ENCODE measurements at places on chromosomes 13 and 19.

- ATAC-seq: no peak
Measured at GRCh38 chr13:104798486-104798885, 1732.3 kb upstream of the SLC10A2 start.

DNA sequence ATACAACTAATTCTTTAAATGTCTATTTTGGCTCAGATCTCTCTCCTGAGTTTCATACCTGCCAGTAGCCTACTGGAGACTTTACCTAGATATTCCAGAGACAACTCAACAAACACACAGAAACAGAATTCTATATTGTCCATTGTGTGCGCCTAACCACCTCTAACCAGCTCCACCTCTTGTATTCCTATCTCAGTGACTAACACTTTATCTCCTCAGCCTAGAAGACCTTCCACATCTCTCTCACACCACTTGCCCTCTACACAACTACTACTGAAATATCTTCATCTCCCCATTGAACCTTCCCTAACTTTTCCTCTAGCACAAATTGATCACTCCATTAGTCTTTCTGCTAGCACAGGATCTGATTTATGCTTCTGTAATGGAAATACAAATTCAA, 6.7 kb downstream of the VWA8 start:
- no peak for ATAC-seq

- no peak for ATAC-seq
Measured at GRCh38 chr13:71593566-71593965, 273.4 kb downstream of the DACH1 start.

DNA sequence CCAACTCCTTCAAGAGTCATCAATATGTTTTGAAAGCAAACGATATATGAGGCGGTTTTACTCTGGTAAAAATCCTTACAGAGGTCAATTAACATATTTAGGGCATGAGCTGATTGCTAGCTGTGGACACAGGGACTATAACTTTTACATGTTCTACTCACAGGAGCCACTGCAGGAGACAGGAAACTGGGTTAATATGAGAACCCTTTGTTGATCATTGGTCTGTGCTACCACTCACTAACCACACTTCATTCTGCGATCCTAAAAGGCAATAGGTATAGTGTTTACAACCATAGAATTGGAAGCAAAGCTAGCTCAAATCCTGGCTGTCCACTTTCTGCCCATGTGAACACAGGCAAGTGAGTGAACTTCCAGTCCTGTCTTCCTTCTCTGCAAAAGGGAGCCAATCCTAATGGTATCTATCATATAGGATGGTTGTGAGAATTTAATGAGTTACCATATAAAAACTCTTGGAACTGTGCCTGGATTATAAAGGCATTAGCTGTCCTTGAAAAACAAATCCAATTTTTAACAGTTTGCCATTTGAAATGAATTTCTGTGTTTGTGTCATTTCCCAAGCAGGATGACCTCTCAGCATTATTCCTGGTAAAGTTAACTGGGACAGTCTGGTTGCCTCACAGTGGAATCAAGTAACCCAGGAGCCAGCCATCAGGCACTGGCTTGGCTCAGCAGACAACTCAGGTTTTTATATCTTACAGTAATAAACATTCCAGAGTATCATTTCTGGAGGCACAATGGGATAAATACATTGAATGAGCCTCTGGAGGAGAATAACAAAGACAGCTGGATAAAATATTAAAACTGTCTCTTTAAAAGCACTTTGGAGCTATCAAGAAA, 29.8 kb upstream of the RAP2A start:
- no peak for ATAC-seq

GRCh38 chr19:50365434-50366306, at the start of gene NAPSA:
NAPSA (minus strand) TSS chr19:50365639; CDS start chr19:50365621, 18 bp downstream.
- no peak for ATAC-seq

GRCh38 chr13:32639502-32640105, 53.4 kb downstream of the PDS5B start:
- ATAC-seq: peak; percentile 64

- ATAC-seq: no peak
Measured at GRCh38 chr19:13960863-13961784, 8.8 kb downstream of the DCAF15 start.

GRCh38 chr19:7226739-7227138, 67.5 kb downstream of the INSR start:
- ATAC-seq: no peak

DNA sequence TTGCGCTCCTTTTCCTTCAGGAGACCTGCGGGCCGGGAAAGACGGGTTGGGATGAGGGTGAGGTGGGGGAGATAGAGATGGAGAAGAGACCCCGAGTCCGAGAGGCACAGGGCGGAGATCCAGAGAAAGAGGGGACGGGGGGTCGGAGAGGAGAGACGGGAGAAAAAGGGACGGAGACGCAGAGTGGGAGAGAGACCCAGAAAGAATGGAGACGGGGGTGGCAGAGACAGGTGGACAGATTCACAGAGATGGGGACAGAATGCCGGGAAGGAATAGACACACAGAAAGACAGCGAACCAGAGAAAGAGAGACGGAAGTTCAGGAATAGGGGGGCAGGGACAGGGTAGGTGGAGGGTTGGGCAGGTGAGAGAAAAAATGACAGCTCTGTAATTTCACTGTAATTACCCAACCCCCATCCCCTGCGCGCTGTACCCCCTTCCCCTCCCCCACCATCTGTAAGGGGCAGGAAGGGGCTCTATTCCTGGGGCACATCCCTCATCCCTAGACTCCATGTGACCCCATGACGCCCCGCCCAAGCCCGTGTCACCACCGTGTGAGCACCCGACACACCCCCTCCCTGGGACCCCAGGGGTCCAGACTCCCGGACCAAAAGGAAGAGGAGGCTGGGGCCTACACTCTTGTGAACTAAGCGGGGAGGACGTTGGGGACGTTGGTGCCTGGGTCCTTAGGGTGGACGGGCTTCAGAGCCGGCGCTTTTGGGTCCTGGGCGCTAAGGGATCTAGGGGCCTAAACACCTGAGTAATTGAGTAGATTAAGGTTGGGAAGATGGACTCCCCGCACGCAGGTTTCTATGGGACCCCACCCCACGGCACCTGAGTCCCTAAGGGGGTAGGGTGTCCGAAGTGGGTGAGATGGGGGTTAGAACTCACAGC, 967 bp downstream of the DBP start:
- no peak for ATAC-seq

DNA sequence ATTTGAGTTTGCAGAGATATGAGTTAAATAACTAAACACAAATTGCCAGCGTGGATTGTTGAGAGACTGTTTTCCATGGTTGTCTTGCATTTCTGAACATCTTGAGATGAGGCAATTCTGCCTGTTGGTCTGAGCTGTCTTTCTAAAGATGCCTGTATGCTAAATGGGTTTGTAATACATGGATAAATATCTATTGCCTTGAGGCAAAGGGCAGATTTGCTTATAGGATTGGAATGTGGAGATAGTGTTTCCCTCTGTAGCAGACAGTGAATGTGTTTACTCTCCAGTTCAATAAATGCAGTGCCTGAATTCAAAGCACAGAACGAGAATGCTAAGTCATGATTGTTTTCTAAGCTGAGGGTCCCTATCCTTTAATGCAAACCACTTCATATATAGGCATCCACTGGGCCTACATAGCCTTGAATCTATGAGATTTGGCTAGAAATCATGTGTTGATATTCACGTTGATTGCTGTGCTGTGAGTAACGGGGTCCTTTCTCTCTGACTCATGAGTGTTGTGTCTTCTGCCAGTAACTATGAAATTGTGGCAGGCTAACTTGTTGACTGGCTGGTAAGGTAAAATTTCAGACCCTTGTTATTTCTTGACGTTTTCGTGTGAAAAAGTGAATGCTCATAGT, 2554.8 kb downstream of the PCDH9 start:
- ATAC-seq: no peak

DNA sequence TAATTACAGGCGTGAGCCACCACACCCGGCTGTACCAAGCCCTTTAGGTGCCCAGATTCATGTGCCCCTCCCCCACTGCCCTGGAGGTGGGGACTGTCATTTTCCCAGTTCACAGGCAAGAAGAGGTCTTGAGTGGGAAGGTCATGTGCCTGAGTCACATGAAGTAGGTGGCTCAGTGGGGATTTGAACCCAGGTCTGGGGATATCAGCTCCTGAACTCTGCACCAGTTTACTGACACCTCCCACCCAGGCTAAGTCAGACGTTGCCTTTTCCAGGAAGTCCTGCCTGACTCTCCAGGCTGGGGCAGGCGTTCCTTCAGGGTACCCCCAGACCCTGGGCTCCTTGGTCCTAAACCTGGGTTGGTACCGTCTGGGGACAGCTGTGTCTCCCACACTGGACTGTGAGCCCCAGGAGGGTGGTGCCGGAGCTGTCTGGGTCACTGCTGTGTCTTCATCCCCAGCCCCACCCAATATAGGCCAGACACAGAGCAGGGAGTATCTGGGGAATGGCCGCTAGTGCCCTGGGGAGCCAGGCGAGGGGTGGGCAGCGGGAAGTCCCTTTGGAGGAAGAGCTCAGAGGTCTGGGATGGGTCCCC, 8.6 kb downstream of the VASP start:
- peak; percentile 19 for ATAC-seq

DNA sequence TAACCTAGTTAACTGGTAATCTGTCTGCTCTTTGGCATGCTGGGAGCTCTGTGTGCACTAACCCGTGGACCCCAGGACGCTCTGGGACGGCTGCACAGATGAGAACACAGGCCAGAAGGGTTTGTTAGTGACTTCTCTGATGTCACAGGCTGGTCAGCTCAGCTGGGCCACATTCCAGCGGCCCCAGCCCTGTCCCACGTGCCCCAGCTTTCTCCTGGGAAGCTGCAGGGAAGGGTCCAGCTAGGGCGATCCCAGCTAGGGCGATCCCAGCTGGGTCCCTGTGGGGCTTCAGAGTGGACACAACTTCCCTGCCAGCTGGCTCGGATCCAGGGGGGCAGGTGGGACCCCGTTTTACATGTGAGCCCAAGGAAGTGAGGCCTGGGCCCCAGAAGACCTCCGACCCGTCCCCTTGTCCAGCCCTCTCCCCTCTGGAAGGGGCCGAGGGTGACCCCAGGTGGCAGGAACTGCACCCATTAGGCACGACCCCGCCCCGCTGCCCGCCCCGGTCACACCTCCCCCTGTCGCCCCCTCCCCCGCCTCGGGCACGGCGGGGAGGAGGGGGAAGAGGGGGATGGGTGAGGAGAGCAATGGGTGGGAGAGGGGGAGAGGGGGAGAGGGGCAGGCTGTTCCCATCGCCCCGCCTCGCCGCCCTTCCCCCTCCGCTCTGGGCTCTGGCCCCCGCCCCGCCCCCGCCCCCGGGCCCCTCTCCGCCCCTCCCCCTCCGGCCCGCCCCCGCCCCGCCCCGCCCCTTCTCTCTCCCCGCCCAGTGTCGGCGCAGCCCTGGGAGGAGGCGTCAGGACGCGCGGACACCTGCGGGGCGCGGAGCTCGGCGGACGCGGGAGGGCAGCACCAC, 75.2 kb upstream of the MCF2L start:
- peak; percentile 58 for ATAC-seq

GRCh38 chr19:58277197-58277596, 1.6 kb upstream of the ZNF8 start:
- ATAC-seq: no peak

DNA sequence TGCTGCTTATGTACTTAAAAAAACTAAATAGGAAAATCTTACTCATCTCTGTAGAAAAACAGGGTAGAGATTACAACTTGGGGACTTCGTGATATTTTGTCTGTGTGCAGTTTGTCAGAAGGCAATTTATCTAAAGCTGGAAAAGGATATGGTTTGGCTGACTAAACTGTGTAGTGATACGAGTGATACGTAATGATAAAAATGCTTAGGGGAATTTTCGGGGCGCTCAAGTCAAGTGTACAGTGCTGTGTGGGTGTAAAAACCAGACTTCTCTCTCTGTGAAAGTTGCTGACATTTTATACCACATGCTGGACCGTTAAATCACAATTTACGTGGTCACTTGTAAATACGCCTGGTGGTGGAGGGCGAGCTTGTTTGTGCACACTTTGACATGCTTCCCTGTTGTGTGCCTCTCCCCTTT, 221.7 kb downstream of the KCNRG start:
- ATAC-seq: peak; percentile 98

GRCh38 chr13:51938454-51938853, 72.8 kb downstream of the ATP7B start:
- ATAC-seq: no peak

- no peak for ATAC-seq
Measured at GRCh38 chr13:58806401-58806800, 1174.9 kb downstream of the PCDH17 start.
